ENCODE measurements at places on chromosomes 7 and 10.

- no peak for DNase-seq
These were observed 165.1 kb downstream of the SH3PXD2A start for GRCh38 chr10:103690281-103690680.

GRCh38 chr7:112770051-112770450, 20.1 kb downstream of the TMEM168 start:
- no peak for DNase-seq

DNA sequence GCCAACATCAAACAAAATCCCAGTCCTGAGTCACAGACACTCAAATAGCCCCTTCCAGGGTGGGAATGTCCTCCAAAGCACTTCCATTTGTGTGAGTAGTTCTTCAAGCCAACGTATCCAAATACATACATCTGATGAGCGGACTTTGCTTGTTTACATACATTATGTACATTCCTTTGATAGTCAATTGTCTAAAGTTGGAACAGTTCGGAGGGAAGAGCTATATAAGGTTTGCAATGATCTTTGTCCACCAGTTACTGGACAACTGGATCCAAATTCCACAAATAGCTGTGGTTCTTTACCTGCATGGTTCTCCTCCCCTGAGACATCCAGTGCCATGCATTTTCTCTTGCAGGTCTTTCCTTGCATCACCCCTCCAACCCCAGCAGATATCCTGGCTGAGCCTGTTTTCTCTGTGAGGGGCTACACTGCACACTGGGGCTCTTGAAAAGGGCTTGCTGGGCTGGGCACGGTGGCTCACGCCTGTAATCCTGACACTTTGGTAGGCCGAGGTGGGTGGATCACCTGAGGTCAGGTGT, 4.7 kb upstream of the MGMT start:
- no peak for DNase-seq

DNA sequence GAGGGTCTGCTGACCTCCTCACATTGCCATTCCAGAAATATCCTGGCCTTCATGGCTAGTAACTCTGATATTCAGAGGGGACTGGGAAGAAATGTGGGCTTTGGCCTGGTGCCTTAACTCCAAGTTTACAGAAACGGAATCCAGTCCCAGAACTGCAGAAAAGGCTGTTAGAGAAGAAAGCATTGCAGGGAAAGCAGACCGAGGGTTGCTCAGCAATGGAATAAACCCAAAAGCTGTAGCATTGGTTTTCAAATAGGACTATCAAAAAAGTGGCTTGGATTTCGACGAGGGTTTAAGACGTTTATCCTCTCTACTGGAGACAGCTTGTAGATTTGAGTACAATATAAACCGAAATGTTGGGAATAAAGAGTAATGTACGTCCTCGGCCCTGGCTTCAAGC, 425.8 kb upstream of the FOXK1 start:
- no peak for DNase-seq

DNA sequence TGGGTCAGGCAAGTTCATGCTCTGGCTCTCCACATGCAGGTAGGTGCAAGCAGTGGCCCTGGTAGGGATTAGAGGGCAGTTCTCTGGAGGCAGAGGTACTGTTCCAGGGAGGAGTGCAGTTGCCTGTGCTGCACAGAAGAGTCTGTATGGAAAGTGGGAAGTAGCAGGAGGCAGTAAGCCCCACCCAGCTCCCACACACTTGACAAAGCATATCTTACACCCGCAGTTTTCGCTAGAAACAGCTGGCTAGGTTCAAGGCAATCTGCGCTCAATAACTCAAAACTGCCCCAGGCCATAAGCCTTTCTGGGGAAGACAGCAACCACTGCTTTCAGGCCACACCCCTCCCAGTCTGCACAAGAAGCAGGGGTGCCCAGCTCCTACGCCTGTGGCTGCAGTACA, 33.1 kb upstream of the ARMC3 start:
- no peak for DNase-seq

Data from fibroblast of skin of scalp (primary cell).